CD4-positive, alpha-beta T cell treated with Interleukin-6 at 100 ng/mL for 8 hours (primary cell): ENCODE measurements at places on chromosomes 1 and 21.

- DNase-seq: no peak
These were observed 5.7 kb downstream of the GJA5 start for GRCh38 chr1:147754661-147755060.

DNA sequence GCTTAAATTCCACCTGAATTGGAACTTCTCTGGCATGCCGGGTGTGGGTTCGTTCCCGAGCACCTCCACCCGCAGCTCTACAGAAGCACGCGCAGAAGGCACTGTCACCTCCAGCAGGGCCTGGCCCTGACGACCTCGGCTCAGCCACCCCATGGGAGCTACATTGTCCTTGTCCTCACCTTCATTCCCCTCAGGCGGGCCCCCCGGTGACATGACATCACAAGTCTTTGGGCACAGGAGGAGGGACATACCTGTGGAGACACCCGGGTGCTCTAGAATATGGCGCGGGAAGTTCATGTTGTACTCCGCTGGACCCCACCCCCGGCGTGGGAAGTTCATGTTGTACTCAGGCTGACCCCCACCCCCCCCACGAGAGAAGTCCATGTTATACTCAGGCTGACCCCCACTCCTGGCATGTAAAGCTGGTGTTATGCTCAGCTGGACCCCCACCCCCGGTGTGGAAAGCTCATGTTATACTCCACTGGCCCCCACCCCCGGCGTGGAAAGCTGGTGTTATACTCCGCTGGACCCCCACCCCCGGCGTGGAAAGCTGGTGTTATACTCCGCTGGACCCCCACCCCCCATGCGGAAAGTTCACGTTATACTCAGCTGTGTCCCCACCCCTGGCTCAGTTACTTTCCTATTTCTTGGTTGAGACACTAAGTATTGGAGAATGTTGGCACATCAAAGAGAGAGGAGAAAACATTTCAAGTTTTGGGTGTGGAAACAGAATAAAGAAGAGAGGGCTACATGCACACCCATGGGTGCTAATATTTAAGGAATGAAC is 37.6 kb downstream of the UMODL1 start:
- no peak for DNase-seq

- DNase-seq: no peak
These were observed 112.3 kb upstream of the NFIA start for GRCh38 chr1:60969971-60970509.

DNA sequence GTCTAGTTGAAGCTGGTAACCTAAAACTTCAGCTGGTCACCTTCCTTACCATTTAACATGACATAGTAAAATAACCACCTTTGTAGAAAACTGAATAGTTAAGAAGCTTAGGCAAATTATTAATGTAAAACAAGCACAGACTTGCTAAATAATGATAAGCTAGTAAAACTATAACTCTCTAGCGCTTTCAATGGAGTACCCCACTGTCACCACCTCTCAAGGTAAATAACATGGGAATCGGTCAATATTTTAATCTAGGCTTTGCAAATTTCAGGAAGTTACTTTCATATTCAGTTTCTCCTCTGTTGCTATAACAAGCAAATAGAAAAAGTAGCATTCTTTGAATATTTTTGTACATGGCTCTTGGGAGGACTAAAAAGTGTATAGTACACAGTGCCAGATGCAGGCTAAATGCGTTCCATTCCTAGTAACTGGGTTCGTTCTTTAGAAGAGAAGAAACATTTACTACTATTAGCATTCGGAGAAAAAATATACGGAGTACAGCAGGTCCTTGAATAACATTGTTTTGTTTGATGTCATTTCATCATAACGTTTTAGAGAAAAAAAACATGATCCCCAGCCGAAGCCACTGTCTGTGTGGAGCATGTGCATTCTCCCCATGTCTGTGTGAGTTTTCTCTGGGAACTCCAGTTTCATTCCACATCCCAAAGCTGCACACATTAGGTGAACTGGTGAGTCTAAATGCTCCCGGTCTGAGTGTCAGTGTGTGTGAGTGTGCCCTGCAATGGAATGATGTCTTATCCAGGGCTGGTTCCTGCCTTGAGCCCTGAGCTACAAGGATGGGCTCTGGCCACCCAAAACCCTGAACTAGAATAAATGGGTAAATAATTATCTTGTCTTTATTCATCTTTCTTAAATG is 52.5 kb downstream of the EPRS1 start:
- no peak for DNase-seq

DNA sequence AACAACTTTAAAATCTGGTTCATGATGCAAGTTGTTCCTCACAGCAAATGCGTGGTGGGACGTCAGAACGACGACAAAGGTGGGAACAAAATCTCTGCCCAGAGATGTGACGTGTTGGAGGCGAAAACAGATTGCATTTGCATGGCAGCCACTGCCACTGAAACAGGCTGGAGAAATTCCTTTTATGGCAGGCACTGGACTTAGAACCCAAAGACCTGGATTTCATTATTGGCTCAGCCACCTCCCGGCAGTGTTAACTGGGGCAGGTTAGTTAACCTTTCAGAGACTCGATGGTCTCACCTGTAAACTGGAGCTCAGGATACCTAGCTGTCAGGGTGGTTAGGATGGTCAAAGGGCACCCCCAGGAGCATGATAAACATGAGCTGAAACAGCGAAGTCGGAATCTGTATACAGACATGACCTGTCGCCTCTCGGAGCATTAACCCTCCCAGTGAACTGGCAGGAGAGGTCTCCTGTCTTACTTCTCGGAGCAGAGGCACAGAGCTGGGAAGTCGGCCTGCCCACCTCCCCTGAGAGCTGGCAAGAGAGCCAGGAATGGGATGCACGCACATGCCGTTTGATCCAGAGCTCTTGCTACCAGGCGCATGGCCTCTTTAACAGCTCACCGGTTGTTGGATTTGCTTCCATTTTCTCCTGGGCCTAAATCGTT is 59.2 kb upstream of the TARBP1 start:
- DNase-seq: no peak

- no peak for DNase-seq
These were observed 3.5 kb downstream of the STUM start for GRCh38 chr1:226552061-226552460.

- DNase-seq: no peak
These were observed 4.9 kb downstream of the HAO2 start for GRCh38 chr1:119373465-119373864.

DNA sequence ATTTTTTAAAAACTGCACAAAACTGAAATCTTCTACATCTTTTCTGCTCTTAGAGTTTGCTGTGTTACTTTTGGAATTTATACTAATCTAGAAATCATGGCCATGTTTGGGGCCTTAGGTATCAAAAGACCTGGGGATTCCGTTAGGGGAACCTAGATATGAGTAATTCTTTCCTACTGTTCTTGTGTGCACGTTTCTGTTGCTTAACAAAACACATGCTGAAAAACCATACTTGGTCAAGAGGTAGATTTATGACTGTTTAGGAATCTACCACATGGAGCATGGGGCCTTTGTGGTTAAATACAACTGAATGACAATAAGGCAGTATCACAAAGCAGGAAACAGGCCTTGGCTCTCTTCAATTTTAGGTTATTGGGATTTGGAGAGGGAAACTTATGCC is 291.9 kb upstream of the USP25 start:
- no peak for DNase-seq

GRCh38 chr1:168963601-168964000 is 142.9 kb upstream of the ATP1B1 start:
- no peak for DNase-seq

DNA sequence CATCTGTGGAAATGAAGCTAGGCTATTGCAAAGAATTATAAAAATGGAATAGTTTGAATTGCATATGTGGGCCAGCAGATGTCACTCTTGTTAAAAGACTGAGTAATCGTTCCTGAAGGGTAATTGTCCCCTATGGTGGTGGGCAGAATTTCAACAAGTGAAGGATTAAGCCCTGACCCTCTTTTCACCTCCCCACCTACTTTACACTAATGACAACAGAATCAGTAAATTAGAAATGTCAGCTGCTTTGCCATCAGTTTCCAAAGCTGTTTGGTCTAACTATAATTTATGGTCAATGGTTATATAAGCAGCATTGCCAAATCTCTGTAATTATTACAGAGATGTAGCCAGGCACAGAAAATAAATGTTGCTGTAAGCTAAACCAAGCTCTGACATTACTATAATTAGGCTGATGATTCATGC is 898.6 kb downstream of the AMY1C start:
- DNase-seq: no peak

DNA sequence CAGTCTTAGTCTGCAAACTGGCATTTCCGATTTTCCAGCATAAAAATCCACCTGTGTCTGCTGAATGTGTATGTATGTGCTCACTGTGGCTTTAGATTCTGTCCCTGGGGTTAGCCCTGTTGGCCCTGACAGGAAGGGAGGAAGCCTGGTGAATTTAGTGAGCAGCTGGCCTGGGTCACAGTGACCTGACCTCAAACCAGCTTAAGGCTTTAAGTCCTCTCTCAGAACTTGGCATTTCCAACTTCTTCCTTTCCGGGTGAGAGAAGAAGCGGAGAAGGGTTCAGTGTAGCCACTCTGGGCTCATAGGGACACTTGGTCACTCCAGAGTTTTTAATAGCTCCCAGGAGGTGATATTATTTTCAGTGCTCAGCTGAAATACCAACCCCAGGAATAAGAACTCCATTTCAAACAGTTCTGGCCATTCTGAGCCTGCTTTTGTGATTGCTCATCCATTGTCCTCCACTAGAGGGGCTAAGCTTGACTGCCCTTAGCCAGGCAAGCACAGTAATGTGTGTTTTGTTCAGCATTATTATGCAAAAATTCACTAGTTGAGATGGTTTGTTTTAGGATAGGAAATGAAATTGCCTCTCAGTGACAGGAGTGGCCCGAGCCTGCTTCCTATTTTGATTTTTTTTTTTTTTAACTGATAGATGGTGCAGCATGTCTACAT is 2.5 kb upstream of the OLFML3 start:
- DNase-seq: no peak

- DNase-seq: no peak
These were observed 98.5 kb downstream of the TRIM11 start for GRCh38 chr1:228308085-228308601.

GRCh38 chr1:41614818-41615217 is 130.3 kb upstream of the EDN2 start:
- no peak for DNase-seq

- DNase-seq: peak; percentile 21
These were observed 547 bp downstream of the FOXD2 start for GRCh38 chr1:47438165-47439016.

DNA sequence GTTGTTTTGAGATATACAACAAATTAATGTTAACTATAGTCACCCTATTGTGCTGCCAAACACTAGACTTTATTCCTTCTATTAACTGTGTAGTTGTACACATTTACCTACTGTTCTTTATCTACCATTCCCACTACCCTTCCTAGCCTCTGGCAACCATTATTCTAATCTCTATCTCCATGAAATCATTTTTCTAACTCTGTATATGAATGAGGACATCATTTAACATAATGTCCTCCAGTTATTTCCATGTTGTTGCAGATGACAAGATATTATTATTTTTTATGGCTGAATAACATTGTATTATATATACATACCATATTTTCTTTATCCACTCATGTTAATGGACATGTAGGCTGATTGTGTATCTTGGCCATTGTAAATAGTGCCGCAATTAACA is 366.3 kb downstream of the TBX15 start:
- no peak for DNase-seq

DNA sequence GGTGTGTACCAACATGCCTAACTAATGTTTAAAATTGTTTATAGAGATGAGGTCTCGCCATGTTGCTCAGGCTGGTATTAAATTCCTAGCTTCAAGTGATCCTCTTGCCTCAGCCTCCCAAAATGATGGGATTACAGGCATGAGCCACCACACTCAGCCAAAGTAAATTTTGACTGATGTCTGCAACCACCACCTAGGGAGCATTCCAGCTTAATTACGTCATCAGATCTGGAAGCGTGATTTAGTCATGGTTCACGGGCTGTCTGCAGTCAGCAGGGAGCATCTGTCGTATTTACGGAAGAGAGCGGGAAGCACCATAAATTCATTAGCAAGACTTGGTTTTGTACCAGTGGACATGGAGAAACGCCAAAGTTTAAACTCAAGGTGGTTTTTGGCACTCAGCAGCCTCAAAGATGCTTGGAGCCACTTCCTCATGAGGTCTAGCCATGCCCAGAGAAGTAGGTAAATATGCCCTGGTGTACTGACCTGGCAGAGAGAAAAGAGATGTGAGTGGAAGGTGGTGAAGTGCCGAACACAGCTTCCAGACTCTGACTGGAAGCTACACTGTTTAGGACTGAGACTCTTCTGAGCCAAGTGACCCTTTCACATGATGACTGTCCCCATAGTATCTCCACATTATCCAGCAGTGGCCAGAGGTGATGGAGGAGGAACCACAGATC is 60.8 kb upstream of the SLC35F3 start:
- DNase-seq: no peak

- DNase-seq: no peak
These were observed 19.9 kb upstream of the KCNE2 start for GRCh38 chr21:34343838-34344381.

DNA sequence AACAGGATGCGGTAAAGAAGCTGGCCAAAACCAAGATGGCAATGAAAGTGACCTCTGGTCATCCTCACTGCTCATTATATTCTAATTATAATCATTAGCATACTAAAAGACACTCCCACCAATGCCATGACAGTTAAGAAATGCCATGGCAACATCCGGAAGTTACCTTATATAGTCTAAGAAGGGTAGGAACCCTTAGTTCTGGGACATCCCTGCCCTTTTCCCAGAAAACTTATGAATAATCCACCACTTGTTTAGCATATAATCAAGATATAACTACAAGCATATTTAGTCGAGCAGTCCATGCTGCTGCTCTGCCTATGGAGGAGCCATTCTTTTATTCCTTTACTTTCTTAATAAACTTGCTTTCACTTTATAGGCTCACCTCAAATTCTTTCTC is 79.8 kb downstream of the DDX20 start:
- DNase-seq: no peak

DNA sequence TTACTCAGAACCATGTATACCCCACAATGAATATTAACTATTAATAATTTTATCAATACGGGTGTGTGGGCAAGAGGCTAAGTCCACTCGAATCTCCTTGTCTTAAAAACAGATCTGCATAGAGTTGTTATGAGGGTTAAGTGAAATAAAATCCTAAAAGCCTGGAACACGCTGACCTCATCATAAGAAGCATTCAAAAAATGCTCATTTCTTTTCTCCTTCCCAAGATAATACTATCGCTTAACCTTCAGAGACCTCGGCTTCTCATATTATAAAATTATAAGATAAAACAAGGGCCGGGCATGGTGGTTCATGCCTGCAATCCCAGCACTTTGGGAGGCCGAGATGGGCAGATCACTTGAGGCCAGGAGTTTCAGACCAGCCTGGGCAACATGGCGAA is 35.1 kb downstream of the LPAR3 start:
- no peak for DNase-seq

DNA sequence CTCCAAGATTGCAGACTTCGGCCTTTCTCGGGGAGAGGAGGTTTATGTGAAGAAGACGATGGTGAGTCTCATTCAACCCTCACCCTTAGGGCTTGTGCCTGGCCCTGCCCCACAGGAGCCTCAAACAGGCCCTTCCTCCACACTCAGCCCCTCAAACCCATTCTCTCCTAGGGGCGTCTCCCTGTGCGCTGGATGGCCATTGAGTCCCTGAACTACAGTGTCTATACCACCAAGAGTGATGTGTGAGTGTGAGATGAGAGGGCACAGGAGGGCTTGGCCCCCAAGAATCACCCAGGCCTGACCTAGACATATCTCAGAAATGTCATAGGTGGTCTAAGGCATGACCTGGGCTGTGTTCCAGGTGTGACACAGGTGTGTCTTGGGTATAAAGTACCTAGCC is 18.3 kb upstream of the MPL start:
- no peak for DNase-seq
